ENCODE measurements at places on chromosomes 4 and X.

DNA sequence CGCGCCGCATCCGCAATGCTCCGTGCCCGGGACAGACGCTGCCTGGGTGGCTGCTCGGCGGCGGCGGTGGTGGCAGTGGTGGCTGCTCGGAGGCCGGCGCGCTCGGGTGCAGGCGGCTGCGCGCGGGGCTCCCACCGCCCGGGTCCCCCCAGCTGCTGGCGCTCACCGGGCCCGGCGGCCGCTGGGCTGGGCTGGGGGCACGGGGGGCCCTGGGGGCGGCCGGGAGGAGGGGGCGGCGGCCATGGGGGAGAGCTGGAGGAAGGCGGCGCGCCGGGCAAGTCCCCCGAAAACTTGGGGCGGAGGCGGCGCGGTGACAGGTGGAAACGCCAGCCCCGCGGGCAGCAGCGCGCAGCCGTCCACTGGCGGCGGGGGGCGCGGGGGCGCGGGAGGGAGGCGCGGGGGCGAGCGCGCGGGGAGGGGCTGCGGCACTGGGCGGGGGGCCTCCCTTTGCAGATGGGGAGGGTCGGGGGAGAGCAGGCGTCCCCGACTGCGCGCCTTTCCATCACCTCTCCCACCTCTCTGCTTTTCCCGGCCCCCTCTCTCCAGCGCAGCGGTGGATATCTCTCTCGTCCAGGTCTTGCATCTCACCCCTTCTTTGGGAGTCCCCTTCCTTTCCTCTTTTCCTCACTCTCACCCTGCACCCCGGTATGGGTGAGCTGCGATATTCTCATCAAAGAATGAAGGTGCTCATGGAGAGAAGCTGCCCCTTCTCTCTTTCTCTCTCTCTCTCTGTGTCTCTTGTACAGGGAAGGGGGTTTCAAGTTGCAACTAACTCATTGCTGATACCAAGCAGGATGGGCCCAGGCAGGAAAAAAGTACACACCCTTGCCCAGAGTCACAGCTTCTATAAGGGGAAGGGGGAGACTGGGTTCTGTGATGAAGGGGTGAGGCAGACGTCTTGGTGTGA lies 83.7 kb upstream of the DHRSX start:
- DNase-seq, result no peak

GRCh38 chrX:47321386-47321785 lies 49.0 kb upstream of the ZNF157 start:
- no peak for DNase-seq

GRCh38 chr4:75071317-75071716 lies 138.4 kb downstream of the PARM1 start:
- no peak for DNase-seq

DNA sequence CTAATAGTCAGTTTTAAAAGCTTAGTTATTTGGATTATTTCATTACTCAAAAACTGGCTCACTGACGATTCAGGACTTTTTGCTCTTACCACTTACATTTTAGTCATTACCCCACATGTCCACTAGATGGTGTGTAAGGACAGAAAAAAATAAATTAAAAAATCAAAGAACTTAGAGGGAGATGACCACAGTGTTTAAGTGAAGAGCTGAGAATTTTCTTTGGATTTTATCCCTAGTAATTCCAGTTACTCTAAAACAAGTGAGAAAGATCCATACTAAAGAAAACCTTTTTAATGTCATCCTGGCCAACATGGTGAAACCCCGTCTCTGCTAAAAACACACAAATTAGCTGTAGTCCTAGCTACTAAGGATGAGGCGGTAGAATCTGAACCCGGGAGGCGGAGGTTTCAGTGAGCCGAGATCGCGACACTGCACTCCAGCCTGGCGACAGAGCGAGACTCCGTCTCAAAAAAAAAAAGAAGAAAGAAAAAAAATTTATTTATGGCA lies 26.4 kb upstream of the TMPRSS11B start:
- DNase-seq, result peak; percentile 69

- no peak for DNase-seq
Measured at GRCh38 chr4:2886161-2886560, 42.5 kb downstream of the ADD1 start.

DNA sequence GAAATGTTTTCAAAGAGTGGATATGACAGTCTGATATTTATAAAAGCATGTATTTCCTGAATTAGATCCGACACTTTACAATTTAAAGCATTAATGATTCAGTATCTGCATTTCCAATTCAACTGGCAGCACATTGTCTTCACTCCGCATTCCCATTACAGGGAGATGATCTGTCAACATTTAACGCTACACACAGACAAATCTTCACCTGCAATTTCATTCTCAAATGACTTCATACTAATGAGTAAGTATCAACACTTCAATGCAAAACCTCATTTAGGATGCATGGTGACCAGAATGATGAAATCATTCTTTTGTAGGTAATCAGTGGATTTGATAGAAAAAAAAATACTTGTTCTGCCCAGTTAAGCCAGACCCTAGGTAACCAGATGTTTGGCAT lies 749.6 kb downstream of the CENPC start:
- no peak for DNase-seq

DNA sequence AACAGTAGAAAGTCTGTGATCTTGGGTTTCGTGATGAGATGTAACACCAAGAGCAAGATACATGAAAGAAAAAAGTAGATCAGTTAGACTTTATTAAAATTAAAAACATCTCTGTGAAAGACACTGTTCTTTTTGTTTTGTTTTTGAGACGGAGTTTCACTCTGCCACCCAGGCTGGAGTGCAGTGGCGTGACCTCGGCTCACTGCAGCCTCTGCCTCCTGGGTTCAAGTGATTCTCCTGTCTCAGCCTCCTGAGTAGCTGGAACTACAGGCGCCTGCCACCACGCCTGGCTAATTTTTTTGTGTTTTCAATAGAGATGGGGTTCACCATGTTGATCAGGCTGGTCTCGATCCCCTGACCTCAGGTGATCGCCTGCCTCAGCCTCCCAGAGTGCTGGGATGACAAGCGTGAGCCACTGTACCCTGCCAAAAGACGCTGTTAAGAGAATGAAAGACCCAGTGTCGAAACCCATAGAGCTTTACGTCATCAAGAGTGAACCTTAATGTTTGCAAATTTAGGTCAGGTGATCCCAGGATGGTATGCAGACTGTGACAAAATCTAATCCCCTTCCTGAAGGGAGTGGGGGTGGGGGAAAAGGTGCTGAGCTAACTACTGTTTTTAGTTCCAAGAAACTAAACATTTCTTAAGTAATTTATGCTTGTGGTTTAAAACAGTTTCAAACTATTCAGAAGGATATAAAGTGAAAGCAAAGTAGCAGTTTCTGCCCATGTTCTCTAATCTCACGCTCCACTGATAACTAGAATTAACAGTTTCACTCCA lies 8.0 kb downstream of the OFD1 start:
- peak; percentile 82 for DNase-seq
